ENCODE measurements at places on chromosomes 16 and 17. TPM values are rescaled to one million over a fixed set of nuclear protein-coding genes. Genes with fewer than 3 reads are reported as not detected.
A peak's percentile ranks its signal among the peaks of the same experiment; 100 is the strongest.

The NLRC3 gene
- 1.7 TPM for total RNA-seq

The TBC1D28 gene
- not detected for total RNA-seq

The KCNH6 gene
- total RNA-seq = not detected

DNA sequence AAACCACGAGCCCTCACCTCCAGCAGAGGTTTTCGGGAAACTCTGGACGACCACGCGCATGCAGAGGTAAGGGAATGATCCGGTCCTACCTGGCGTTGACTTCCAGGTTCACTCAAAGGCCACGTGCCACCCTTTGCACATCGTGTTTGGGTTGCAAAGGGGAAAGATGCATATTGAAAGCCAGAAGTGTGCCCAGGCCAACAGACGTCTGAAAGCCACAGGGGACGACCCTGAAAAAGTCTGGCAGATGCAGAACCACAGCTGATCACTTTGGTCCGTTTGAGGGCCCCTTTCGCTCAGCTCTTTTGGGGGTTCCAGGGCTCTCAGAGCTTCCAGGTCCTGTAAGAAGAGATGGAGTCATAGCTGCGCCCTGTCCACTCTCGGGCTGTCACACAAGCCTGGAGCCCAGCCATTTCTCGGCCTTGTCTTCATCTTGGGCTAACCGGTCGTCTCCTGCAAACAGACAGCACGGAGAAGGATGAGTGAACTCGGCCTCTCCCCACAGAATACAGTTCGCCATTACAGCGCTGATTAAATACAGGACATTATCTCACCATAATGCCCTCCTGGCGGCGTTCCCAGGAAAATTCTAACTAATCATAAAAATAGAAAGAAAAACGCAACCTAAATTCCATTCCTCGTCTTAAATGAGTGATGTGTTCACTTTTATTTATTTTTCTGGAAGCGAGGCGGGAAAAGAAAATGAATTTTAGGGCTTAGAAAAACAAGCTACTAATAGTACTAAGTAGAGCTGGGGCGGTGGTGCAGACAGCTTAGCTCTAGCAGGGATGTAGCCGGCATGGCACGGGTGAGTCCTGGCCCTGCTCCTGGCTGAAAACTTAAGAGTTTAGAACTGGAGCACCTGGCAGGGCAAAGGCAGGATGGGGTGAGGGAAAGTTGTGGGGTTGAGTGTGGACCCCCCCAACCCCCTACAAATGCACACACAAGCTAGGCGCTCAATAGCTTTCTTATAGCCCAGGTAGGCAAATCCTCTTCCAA lies 45.5 kb upstream of the ZFHX3 start:
- no peaks in the 10 kb centered on the region for H3K4me1 ChIP-seq
- DNase-seq = no peak
- H3K4me3 ChIP-seq = no peak overlapping the region
- H3K27ac ChIP-seq = no peak overlapping the region
- H3K36me3 ChIP-seq = no peaks in the 10 kb centered on the region
- H3K27me3 ChIP-seq = no peaks in the 10 kb centered on the region

DNA sequence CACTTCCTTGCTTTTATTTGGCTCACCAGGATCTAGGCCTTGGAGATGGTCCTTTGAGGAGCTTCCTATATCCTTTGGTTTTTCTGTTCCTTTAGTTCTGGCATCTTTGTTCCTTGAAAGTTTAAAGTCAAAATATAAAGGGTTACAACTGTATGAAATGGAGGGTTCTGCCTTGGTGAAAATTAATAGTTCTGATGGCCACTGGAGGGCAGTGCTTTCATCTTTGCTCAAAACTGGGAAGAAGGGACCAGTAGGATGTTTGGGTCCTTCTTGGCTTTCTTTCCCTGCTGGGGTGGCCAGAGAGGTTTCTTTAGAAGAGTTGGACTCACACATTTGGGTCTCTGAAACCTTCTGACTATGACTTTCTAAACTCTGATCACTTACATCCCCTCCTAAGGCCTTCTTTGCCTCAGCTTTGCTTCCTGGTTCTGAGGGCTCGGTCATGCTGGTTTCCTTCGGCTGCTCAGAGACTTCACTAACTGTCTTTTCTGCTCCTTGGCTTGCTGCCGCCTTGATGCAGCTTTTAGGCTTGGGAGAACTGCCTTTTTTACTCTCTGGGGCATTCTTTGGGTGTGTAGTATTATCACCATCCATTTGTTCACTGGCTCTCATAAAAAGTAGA lies 10.9 kb upstream of the ITGA2B start:
- DNase-seq = no peak
- H3K4me1 ChIP-seq = no peaks in the 10 kb centered on the region
- no peaks in the 10 kb centered on the region for H3K36me3 ChIP-seq
- no peak overlapping the region for H3K4me3 ChIP-seq

GRCh38 chr17:28777178-28777577 lies 33.4 kb downstream of the TRAF4 start:
- no peaks in the 10 kb centered on the region for H3K4me1 ChIP-seq
- no peaks in the 10 kb centered on the region for H3K27me3 ChIP-seq
- no peaks in the 10 kb centered on the region for H3K36me3 ChIP-seq
- no peak overlapping the region for H3K27ac ChIP-seq
- no peak for DNase-seq

DNA sequence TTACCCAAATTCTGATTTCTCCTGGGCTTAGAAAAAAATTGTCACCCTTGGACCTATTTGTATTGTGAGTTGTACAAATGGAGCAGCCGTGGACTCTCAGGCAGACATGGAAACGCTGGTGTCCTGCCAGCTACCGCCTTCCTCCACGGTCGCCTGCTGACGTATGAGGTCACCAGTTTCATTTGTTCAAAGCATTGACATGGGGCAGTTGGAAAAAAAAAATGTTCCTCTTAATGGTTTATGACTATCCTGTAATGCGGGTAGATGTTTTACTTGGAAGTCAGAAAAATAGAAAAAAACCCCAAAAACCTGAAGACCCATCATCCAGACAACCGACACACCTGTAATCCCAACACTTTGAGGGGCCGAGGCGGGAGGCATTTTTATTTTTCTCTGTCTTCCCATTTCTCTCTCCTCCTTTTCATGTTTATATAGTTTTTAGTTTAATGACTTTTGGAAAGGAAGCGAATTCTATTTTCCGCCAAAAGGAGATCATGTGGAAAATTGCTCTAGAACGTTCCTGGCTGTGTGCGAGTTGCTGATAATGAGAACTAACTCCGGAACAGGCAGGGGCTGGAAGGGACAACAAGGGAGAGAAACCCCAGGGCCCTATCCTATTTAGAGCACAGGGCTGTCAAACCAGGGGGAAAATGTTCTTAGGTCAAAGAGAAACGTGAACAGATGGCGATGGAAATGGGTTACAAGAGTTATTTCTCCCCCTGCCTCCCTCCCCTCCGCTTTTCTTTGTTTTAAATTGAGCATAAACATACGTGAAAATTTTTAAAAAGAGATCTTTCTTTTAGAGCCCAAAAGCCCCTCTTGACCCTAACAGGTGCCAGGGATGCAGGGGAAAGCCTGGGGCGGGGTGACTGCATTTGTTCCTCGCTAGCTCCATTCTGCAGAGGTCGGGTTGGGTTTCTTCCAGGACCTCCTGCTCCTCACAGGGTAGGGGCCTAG lies 13.7 kb downstream of the DNAH17 start:
- no peaks in the 10 kb centered on the region for H3K36me3 ChIP-seq
- H3K27me3 ChIP-seq = no peaks in the 10 kb centered on the region
- H3K4me3 ChIP-seq = no peak overlapping the region
- peak; percentile 48 for DNase-seq

GRCh38 chr16:11677451-11677951 lies 9.2 kb downstream of the SNN start:
- no peak for DNase-seq
- peaks cover 58% of the 10 kb centered on the region for H3K4me1 ChIP-seq
- no peaks in the 10 kb centered on the region for H3K27me3 ChIP-seq
- no peak overlapping the region for H3K4me3 ChIP-seq

DNA sequence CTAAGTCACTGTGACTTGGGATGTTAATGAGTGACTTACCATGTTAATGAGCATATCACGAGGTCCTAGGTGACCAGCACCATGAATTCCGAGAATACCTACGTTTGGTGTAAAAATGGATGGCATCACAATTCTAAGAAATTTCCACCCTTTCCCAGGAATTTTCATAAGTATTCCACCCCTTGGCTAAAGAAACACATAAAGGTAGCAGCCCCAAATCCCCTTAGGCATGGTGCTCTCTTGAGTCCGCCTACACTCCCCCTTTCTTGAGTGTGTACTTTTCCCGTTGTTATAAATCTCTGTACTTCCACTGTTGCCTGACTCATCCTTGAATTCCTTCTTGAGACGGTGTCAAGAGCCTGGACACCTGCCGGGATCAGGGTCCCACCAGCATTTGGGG lies 504.0 kb upstream of the RBFOX1 start:
- H3K27me3 ChIP-seq = no peaks in the 10 kb centered on the region
- H3K27ac ChIP-seq = no peak overlapping the region
- no peaks in the 10 kb centered on the region for H3K4me1 ChIP-seq
- H3K4me3 ChIP-seq = no peak overlapping the region
- no peaks in the 10 kb centered on the region for H3K36me3 ChIP-seq
- no peak for DNase-seq

DNA sequence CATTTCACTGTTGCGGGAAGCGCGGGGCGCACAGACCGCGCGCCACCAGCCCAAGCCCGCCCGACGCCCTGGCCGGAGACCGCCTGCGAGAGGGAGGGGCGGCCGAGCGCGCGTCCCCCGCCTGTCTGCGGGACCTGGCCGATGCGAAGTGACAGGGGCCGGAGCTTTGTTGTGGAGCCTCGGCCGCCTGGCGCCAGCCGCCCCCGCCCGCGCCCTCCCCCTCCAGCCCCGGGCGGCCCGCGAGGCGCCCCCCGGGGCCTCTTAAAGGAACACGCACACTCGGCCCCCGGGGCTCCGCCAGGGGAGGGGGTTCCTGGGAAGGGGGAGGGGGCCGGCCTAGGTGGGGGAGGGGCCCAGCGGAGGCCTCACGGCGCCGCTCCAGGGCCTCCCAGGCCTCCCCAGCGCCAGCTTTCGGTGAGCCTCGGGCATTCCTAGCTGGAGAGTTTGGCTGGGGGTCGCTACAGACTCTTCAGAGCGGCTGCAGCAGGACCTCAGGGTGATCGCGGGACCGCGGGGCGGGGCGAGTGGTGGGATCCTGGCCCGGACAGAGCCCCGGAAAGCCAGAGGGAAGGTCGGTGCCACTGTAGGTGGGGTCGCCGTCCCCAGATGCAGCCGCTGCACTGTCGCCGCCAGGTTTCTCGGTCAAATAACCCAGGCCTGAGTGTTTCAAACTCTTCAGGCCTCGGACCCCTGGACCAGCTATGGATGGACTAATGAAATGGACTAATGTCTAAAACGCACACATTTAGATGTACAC lies 2.4 kb upstream of the TBX2 start:
- DNase-seq = no peak
- H3K27ac ChIP-seq = no peak overlapping the region
- no peaks in the 10 kb centered on the region for H3K36me3 ChIP-seq
- H3K4me1 ChIP-seq = peaks cover 39% of the 10 kb centered on the region

- H3K36me3 ChIP-seq = no peaks in the 10 kb centered on the region
- no peak for DNase-seq
These were observed 41.3 kb upstream of the ACSF3 start for GRCh38 chr16:89052191-89052889.

DNA sequence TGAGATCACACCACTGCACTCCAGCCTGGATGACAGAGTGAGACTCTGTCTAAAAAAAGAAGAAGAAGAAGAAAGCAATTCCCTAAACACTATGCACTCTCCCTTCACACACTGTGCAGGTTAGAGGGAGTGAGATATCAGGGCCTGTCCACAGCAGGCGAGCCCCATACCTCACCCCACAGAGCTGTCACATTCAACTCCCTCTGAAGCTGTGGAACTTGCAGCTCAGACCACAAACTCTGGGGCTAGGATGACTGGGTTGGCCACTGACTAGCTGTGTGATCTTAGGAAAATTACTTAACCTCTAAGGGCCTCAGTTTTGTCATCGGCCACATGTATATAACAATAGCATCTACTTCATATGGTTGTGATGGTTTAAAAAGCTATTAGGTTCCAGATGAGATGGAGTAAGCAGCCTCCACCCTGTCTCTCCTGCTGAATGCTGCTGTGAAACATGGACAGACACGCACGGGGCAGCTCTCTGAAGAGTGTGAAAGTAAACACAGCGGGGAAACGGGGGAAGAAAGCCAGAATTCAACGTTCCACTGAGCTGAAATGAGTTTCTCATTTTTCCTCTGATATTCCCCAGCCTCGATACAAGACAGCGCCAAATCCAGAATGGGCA lies 13.6 kb upstream of the PYY start:
- H3K4me3 ChIP-seq = no peak overlapping the region
- no peaks in the 10 kb centered on the region for H3K4me1 ChIP-seq
- no peaks in the 10 kb centered on the region for H3K27me3 ChIP-seq
- H3K27ac ChIP-seq = no peak overlapping the region

DNA sequence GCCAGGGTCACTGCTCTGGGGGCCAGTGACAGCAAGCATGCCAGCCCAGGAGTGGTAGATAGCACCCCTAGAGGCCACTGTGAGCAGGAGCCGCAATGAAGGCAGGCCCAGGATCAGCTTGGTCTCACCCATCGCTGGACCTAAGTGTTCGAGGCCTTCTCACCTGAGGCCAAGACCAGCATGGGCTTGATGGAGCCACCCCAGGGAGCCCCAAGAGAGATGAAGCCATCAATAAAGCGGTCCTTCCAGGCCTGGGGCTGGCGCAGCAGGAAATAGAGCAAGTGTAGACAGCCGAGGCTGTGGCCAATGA lies 1.8 kb downstream of the LCAT start:
- DNase-seq = peak; percentile 72
- peaks cover 23% of the 10 kb centered on the region for H3K4me1 ChIP-seq

DNA sequence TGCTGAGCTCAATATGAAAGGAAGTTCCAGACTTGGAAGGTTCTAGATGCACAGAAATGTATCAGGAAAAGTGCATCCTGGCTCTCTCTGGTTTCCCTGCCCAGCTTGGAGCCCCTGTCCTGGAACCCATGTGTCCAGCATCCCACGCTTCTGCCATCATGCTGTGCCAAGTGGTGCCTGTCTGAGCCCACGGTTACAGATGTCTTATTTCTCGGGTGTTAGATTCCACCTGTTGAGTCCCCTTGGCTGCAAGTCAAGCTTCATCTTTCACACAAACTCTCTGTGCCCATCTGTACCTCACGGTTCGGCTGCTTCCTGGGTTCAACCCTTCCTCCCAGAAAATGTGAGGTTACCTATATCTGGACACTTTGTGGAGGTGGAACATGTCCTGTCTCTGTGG lies 22.5 kb downstream of the OR1D5 start:
- no peaks in the 10 kb centered on the region for H3K36me3 ChIP-seq
- H3K27me3 ChIP-seq = no peaks in the 10 kb centered on the region
- H3K27ac ChIP-seq = no peak overlapping the region
- DNase-seq = no peak
- no peaks in the 10 kb centered on the region for H3K4me1 ChIP-seq

GRCh38 chr17:64110379-64111152 lies 19.4 kb downstream of the ERN1 start:
- H3K4me1 ChIP-seq = peaks cover 37% of the 10 kb centered on the region
- H3K27ac ChIP-seq = peak overlapping the region; percentile 70
- no peaks in the 10 kb centered on the region for H3K36me3 ChIP-seq
- no peak for DNase-seq

- no peaks in the 10 kb centered on the region for H3K36me3 ChIP-seq
- peaks cover 22% of the 10 kb centered on the region for H3K27me3 ChIP-seq
- H3K27ac ChIP-seq = no peak overlapping the region
- peak; percentile 77 for DNase-seq
- peak overlapping the region; percentile 41 for H3K4me3 ChIP-seq
These were observed 331 bp upstream of the CCDC92B start for GRCh38 chr17:2749784-2750181.

All from adrenal gland (tissue), 19 donors.